ENCODE measurements at places on chromosomes 6 and 20.
A peak's percentile ranks its signal among the peaks of the same experiment; 100 is the strongest.

DNA sequence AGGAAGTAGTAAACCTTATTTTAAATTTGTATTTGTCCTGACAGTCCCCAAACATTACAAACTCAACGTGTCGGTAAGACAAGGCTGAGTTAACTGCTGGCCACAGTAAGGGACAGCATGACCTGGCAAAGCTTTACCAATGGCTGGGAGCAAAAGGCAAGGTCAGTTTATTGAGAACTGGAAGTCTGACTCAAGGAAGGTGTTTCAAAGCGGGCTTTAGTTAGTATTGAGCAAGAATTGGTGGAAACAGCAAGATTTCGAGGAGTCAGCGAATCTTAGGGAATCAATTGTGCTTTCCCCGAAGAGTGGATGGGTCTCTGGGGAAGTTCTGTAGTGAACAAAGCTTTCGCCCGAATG is 885 bp upstream of the GZF1 start:
- DNase-seq = peak; percentile 17

DNA sequence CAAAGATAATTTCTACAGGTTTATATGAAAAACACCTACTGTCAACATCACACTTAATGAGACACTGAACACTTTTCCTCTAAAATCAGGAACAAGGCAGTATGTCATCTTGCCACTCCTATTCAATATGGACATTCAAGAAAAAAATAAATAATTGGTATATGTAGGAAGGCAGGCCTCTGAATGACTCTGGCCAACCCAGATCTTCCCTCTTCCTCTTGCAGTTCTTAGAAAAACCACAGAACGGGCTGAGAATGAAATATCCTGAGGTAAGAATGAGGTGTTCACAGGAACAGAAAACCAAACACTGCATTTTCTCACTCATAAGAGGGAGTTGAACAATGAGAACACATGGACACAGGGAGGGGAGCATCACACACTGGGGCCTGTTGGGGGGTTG is 1207.2 kb upstream of the CITED2 start:
- no peak for DNase-seq

GRCh38 chr6:106128981-106129781 is 43.0 kb downstream of the PRDM1 start:
- no peak for DNase-seq

- no peak for DNase-seq
These were observed 384.6 kb downstream of the CDKAL1 start for GRCh38 chr6:20918868-20919267.

GRCh38 chr20:11718474-11719094 is 199.1 kb upstream of the BTBD3 start:
- no peak for DNase-seq

- no peak for DNase-seq
These were observed 55.7 kb upstream of the PHACTR2 start for GRCh38 chr6:143621876-143622605.

DNA sequence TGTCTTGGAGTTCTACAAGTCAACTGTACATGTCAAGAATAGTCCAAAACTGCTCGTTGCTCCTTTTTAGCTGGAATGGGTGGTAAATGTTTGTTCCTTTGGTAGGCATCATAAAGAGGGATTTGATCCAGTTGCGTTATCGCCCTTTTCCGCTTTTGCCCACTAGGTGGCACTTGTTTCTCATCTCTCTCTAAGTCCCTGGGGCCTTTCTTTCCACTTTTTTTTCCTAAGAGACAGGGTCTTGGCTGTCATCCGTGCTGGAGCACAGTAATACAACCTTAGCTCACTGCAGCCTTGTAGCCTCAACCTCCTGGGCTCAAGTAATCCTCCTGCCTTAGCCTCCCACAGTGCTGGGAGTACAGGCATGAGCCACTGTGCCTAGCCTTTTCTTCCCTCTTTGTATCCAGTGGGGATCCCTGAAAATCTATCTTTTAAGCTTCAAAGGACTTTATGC is 20.7 kb downstream of the GTPBP2 start:
- peak; percentile 81 for DNase-seq

GRCh38 chr6:91213229-91213901 is 626.5 kb upstream of the MAP3K7 start:
- no peak for DNase-seq

- DNase-seq = no peak
These were observed 31.1 kb downstream of the UTRN start for GRCh38 chr6:144315981-144316861.

DNA sequence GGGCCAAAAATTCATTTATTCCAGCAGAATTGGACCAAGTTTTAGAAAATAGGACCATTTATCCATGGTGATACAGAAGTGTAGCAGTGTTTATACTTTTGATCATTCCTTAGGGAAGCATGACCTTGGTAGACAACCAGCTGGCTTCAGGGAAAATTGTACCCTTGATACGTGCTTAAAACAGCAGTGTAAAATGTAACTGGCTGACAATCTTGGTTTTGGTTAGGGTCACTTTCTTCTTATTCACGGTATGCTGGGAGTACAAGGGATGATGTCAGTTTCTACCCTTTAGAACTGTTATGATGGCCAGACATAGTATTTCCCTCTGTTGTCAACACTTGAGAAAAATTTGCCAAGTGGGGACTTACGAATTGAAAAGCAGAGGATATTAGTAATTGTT is 157.1 kb downstream of the BCKDHB start:
- DNase-seq = no peak

- DNase-seq = no peak
These were observed 10.7 kb upstream of the RFX6 start for GRCh38 chr6:116866281-116866871.
